ENCODE measurements at places on chromosomes 16 and 17. TPM values are rescaled to one million over a fixed set of nuclear protein-coding genes. Genes with fewer than 3 reads are reported as not detected.

DNA sequence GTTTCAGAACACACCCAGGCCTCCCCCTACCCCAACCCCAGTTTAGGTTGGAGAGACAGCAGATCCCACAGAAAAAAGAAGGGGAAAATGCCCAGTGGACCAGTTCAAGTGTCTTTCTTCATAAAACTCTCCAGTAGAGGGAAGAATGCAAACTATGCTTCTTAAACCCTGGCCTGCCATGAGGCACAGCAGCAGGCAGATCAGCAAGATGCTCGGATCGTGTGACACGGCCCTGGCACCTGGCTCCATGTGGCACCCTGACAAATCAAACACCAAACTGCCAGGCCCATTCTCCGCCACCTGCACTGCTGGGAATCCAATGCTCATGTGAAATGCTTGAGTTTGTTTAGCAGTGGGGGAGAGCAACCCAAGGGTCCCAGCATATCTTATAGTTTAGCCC, 166.8 kb downstream of the SOX9 start:
- H3K4me3 ChIP-seq: no peak overlapping the region
- H3K36me3 ChIP-seq: no peaks in the 10 kb centered on the region
- H3K27ac ChIP-seq: no peak overlapping the region
- H3K27me3 ChIP-seq: no peaks in the 10 kb centered on the region
- no peaks in the 10 kb centered on the region for H3K4me1 ChIP-seq

DNA sequence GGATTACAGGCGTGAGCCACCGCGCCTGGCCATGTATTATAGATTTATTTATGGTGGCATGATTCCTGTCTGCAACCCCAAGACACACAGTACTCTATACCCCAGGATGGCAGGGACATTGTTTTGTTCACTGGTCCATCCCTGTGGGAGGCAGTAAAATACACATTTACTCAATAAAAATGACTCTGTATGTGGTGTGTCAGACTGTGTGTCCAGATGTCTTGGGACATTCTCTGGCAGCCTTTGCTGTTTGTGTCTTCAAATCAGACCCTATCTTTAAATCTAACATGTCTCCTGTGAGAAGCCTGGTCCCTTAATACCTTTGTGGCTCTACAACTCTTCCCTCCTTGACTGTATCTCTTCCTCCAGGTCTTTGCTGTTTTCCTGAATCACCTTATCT, 1.7 kb upstream of the COASY start:
- no peak for DNase-seq
- no peak overlapping the region for H3K4me3 ChIP-seq
- peaks cover 17% of the 10 kb centered on the region for H3K36me3 ChIP-seq
- H3K27ac ChIP-seq: no peak overlapping the region
- peaks cover 25% of the 10 kb centered on the region for H3K4me1 ChIP-seq
- no peaks in the 10 kb centered on the region for H3K27me3 ChIP-seq

DNA sequence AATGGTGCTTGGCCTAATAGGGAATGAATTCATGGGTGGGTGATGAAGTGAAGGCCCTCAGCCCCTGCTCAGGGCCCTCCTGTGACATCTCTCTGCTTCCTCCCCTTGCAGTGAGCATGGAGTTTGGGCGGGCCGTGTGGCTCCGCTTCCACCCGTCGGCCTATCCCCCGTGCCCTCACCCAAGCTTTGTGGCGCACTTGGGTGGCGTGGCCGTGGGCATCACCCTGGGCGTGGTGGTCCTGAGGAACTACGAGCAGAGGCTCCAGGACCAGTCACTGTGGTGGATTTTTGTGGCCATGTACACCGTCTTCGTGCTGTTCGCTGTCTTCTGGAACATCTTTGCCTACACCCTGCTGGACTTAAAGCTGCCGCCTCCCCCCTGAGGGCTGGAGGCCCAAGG, 21.1 kb downstream of the C17orf75 start:
- no peaks in the 10 kb centered on the region for H3K36me3 ChIP-seq
- H3K4me1 ChIP-seq: peaks cover 27% of the 10 kb centered on the region
- no peak for DNase-seq
- no peak overlapping the region for H3K27ac ChIP-seq
- H3K27me3 ChIP-seq: no peaks in the 10 kb centered on the region

GRCh38 chr16:62966626-62967025, 930.4 kb upstream of the CDH8 start:
- H3K27me3 ChIP-seq: no peaks in the 10 kb centered on the region
- no peaks in the 10 kb centered on the region for H3K36me3 ChIP-seq
- no peak overlapping the region for H3K27ac ChIP-seq
- DNase-seq: no peak
- no peaks in the 10 kb centered on the region for H3K4me1 ChIP-seq

The PLD6 gene
- 5.0 TPM for total RNA-seq

GRCh38 chr17:40095944-40096791, 4.2 kb downstream of the NR1D1 start:
- no peaks in the 10 kb centered on the region for H3K27me3 ChIP-seq
- peak overlapping the region; percentile 93 for H3K27ac ChIP-seq
- peaks cover 67% of the 10 kb centered on the region for H3K4me1 ChIP-seq
- H3K36me3 ChIP-seq: no peaks in the 10 kb centered on the region
- peak overlapping the region; percentile 17 for H3K4me3 ChIP-seq

- DNase-seq: no peak
- no peaks in the 10 kb centered on the region for H3K4me1 ChIP-seq
- H3K27ac ChIP-seq: no peak overlapping the region
- H3K36me3 ChIP-seq: peaks cover 73% of the 10 kb centered on the region
Observed at GRCh38 chr16:70784692-70785555, 16.0 kb downstream of the VAC14 start.

DNA sequence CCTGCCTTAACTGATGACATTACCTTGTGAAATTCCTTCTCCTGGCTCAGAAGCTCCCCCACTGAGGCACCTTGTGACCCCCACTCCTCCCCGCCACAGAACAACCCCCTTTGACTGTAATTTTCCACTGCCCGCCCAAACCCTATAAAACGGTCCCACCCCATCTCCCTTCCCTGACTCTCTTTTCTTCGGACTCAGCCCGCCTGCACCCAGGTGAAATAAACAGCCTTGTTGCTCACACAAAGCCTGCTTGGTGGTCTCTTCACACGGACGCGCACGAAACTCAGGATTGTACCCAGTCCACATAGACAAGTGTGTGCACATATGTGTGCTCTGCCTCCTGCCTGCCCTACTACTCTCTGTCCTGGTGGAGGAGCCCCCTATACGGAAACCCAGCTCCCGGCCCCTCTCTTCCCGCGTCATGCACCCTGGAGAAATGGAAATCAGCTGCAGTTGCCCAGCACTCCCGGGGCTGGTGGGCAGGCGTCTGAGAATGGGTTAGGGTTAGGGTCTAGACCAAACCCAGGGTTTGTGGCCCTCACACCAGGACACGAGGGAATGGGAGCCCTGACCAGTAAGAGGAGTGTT, 2.4 kb upstream of the RHBDF1 start:
- H3K4me1 ChIP-seq: peaks cover 36% of the 10 kb centered on the region
- H3K27ac ChIP-seq: no peak overlapping the region
- H3K27me3 ChIP-seq: no peaks in the 10 kb centered on the region
- H3K36me3 ChIP-seq: peaks cover 5% of the 10 kb centered on the region
- no peak for DNase-seq

The C17orf67 gene
- total RNA-seq: 10.0 TPM

DNA sequence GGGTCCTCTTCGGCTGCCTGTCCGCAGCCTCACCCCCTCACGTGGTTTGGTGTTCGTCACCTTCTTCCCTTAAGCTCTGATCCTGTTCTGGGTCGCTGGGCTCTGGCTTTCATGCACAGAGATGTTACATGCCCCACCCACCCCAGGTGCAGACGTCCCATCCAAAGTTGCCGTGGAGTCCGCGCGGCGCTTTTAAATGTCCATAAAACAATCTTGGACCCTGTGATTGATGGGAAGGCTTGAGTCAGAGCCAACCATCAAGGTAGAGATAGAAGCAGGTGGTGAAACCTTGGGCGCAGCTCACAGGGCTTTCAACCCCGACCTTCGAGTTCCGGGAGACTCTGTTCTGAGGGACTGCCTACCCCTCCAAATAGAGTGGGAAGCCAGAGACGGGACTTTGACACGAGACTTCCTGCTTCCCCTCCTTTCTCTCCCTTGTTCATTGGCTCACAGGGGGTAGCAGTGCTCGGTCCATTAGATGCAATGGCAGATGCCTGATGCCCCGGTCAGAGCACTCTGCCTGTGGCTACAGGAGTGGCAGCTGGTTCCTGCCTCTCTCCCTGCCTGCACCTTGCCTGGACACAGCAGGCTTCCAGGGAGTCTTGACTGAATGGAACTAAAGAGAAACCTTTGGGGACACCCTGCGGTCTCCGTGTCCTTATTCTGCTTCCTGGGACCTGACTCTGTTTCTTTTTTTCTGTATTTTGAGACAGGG, 4.0 kb downstream of the ENGASE start:
- peaks cover 11% of the 10 kb centered on the region for H3K4me1 ChIP-seq
- no peaks in the 10 kb centered on the region for H3K27me3 ChIP-seq
- H3K36me3 ChIP-seq: peaks cover 21% of the 10 kb centered on the region
- H3K27ac ChIP-seq: no peak overlapping the region
- DNase-seq: no peak

GRCh38 chr17:67992548-67993152, 3.6 kb downstream of the C17orf58 start:
- H3K4me3 ChIP-seq: peak overlapping the region; percentile 69
- peak overlapping the region; percentile 49 for H3K27ac ChIP-seq
- H3K36me3 ChIP-seq: no peaks in the 10 kb centered on the region
- H3K27me3 ChIP-seq: peaks cover 21% of the 10 kb centered on the region

The SDK2 gene
- total RNA-seq: 12.7 TPM

The SLC5A10 gene
- not detected for total RNA-seq

DNA sequence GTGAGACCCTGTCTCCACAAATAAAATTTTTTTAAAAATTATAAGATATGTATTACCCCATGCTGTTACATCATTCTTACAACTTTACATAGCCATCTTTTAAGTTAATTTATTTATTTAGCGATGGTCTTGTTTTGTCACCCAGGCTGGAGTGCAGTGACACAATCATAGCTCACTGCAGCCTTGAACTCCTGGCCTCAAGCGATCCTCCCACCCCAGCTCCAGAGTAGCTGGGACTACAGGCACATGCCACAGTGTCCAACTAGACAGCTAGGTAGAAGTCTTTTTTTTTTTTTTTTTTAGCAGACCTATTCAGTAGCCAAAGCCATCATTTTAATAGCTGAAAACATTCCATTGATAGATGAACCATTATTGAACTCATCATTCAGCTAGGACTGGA, 92.7 kb downstream of the NDE1 start:
- H3K27ac ChIP-seq: no peak overlapping the region
- H3K36me3 ChIP-seq: peaks cover 18% of the 10 kb centered on the region
- DNase-seq: no peak
- H3K27me3 ChIP-seq: no peaks in the 10 kb centered on the region
- no peaks in the 10 kb centered on the region for H3K4me1 ChIP-seq

Data from B cell (primary cell).